SHP77 (cell line): ENCODE measurements at places on chromosomes 5 and 9.
A peak's percentile ranks its signal among the peaks of the same experiment; 100 is the strongest.

DNA sequence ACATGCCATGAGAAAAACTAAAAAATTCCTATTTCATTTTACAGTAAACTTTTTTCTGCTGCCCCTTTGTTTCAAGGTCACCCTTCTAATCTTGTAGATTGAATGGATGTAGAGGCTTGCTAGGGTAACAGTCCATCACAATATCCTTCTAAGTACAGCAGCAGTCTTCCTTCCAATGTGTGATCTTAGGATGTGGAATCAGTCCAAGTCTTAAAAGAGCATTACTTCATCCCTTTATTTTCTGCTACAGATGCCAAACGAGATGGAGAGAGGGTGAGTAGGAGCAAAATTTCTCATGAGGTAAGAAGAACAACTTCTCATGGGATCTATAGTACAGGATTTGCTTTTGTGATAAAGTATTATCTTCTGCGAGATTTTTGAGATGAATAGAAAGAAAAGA lies 704 bp upstream of the IL33 start:
- DNase-seq: no peak

DNA sequence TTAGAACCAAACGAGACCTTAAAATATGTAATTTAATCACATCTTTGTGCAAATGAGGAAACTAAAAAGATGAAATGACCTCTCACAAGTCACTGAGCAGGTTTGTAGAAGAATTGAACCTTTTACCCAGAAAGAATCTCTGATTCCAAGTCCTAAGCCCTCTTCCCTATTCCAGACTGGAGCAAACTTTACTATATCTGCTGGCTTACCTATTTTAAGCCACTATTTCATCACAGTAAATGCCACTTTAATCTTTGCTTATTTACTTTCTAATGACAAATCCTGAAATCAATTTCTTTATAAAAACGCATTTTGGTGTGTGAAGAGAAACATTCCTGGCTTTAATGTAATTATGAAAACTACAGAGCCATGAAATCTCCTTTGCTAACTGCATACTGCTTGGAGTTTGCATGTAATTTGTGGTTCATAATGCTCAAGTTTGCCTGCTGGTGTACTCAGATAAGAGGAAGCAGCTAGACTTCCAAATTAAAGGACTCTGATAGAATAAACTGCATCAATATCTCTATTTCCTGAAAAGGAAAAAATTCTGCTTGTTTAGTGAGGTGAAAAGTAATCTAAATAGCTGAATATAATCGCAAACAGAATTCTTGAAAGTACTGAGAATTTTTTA lies 121.2 kb downstream of the RAB3C start:
- DNase-seq: no peak

GRCh38 chr9:133994353-133995011 lies 2.4 kb upstream of the VAV2 start:
- peak; percentile 48 for DNase-seq

GRCh38 chr9:806285-807156 lies 35.0 kb upstream of the DMRT1 start:
- no peak for DNase-seq

DNA sequence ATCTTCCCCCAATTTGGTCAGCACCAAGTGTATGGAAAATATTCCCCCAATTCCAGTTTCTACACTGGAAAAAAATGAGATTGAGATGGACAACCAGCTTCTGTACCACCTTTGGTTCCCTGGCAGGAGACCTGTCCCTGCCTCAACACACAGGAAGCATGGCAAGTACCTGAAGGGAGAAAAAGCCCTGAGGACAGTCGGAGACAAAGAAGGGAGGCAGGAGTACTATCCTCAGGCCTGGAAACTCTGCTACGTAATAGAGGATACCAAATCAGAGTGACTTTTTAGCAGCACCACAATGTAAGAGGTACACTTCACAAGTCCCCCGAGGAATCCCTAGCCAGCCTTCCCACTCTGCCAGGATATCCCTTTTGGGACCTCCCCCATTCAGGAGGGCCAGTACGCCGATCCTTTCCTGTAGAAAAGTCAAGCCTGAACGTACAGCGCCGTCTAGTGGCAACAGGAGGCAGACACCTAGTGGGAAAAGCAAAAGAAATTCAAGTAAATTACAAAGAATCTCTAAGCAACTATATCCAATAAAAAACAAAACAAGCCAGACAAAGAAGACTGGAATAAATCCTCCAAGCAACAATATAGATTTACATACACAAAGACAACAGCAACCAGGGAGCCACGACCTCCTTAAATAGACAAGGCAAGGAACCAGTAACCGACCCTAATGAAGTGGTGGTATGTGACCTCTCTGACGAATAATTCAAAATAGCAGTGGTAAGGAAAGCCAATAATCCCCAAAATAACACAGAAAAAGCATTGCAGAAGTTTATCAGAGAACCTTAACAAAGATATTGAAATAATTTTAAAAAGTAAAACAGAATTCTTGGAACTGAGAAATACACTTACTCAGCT lies 63.3 kb upstream of the SLCO6A1 start:
- peak; percentile 23 for DNase-seq

DNA sequence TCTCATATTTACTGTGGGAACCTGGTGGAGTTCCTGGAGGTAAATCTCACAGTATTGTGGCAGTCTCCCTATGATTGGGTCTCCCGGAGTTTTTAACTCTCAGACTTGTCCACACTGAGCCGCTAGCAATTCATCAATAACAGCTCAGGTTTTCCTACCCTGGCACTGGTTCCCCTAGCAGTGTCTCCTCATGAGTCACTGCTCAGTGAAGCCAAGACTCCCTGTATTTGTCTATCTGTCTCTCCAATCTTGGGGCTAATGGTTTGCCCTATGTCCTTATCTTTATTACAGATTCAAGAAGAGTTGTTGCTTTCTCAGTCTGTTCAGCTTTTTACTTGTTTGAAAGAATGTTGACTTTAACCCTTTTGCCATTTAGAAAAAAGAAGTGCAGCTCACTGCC lies 176.7 kb upstream of the FGF10 start:
- no peak for DNase-seq

DNA sequence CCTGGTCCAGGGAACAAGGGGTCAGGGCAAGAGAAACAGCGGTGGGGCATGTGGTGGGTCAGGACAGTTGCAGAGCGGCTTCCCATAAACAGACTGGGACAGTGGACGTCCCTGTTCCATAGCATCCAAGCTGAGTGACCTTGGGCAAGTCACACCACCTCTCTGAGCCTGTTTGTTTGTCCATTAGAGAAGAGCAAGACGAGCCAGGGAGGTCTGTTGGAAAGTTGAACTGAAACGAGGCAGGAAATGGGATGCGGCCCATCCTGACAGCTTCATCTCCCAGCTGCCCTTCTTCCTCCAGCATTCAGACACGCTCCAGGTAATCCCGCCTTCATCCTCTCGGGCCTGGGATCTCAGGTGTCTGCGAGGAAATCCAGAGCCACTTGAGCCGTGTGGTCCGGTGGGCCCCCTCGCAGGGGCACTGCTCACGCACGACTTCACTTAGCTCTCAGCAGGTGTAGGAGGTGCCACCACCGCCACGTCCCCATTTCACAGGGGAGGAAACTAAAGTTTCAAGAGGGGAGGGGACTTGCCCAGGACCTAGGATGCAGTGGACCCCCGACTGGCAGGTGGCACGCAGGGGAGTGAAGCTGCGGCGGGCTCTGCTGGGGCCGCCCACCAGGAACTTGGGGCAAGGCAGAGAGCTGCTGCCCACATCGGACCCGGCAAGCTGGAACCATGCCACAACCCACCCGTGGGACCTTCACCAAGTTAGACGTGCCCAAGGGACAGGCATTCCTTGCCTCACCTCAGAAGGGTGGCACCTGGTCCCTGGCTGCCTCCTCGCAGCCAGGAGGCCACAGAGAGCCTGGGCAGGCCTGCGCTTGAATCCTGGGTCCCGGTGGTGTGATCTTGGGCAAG lies 13.0 kb downstream of the PTGES2 start:
- DNase-seq: no peak

DNA sequence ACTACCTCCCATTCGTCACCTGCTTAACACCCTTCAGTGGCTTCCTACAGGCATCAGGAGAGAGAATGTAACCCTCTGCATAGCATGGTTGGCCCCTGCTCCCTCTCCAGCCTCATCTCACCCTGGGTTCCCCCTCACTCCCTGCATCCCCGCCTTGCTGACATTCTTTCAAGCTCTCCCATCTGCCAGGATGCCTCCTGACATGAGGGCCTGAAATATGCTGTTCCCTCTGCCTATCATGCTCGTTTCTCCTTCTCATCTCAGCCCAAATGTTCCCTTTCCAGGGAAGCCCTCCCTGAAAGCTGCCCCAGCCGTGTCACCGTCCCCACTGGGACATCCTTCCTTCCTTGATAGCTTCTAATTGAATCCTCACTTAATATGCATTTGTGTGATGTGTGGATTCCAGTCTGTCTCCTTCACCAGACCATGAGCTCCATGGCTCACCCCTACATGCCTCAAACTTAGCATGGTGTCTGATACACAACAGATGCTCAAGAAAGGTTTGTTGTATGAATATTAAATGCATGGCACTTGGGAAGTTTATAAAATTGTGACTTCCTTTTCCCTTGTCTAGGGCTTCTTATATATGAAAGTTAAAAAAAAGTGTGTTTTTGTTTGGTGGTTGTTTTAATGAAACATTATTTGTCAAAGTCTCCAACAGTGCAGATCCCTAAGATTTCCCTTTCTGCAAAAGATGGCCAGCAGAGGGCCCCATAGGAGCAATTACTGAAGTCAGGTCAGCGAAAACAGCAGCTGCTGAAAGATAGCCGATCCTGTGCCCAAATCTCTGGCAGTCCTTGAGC lies 7.3 kb upstream of the C5orf58 start:
- DNase-seq: peak; percentile 51

DNA sequence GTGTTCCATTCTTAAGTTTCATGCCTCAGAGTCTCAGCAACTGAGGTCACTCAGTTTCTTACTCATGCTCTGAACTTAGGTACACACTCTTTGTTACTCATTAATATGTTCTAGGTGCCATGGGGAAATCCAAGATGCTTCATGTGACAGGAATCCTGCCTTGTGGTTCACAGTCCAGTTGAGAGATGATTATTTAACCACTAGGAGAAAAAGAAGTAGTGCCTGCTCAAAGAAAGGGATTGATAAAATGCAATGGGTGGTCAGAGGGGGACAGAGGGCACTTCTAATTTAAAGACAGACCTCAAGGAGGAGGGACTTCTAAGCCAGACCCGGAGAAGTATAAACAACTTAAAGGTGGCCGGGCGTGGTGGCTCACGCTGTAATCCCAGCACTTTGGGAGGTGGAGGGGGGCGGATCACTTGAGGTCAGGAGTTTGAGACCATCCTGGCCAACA lies 69.0 kb downstream of the UGCG start:
- no peak for DNase-seq

DNA sequence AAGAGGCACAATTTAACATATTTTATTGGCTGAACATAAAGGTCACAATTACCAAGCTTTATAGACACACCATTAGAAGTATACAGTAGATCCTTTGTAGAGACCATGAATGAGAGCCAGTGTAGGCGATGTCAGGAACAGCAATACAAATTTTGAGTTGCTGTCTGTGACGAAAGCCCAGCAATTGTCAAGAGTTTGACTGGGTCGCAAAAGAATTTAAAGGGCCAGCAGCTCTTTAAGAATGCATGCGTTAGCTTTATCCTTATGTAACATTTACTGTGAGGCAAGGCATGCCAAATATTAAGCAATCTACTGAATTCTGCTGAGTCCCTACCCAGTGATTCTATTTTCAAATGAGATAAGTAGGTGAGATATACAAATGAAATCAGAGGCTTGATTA lies 236.9 kb downstream of the ARRDC3 start:
- DNase-seq: no peak

GRCh38 chr5:13328316-13328715 lies 616.2 kb downstream of the DNAH5 start:
- no peak for DNase-seq

GRCh38 chr9:126326228-126327005 lies at the start of gene MVB12B:
TSS of gene MVB12B (plus strand) at chr9:126326829. CDS start at chr9:126326930, 101 bp downstream.
- DNase-seq: peak; percentile 30

DNA sequence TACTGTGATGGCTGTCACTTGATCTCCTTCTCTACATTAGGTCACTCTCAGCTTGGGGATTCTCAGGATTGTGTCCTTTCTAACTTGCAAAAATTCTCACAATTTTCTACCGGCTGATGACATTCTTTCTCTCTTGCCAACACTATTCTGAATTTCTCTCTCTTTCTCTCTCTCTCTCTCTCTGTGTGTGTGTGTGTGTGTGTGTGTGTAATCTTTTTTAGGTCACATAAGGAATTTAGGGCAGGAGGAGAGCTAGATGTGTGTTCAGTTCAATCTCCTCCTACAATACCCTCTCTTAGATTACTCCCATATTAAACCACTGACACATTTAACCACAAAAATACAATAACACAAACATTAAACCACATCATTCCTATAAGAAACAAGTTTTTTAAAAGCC lies 242.3 kb upstream of the NREP start:
- no peak for DNase-seq

DNA sequence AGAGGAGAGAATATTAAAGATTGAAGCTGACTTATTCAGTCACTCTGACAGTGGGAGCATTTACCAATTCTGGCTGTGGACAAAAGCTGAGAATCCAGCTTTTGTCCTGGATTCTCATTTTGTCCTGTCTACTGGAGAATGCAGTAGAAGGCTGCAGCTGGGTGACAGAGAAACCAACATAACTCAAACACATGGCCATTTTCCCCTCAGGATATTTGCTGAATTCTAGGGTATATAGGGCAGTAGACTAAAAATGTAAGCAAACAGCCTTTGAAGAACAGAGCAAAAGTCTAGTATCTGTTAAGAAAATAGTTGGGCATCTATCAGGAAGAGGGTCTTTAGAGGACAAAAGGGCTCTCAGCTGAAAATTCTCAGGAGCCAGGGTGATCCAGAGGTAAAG lies 20.6 kb downstream of the ZNF484 start:
- DNase-seq: no peak

DNA sequence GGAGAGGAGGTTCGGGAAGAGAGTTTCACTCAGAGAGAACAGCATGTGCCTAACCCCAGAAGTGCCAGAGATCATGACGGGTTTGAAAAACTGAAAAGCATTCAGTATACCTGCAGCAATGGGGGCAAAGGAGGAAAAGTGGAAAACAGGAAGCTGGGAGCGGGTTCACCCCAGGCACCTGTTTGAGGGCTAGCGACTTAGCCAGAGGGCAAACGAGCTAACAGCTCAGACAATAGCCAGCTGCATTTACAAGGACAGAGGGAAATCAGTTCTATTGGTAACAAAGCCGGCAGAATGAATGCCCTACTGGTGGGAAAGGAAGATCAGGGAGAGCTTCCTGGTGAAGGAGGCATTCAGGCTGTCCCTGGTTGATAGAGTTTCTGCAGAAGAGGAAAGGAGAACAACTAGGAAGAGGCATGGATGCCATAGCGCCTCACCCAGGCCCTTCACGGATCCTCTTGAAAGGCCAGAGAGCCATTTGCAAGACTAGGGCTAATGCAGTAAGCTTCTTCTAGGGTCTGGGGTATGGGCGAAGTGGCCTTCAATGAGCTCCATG lies 141.7 kb upstream of the ADRA1B start:
- DNase-seq: no peak

- DNase-seq: no peak
These were observed 8.8 kb downstream of the AQP7 start for GRCh38 chr9:33393581-33393980.

GRCh38 chr5:92998456-92998855 lies 582.6 kb downstream of the NR2F1-AS1 start:
- DNase-seq: no peak

- DNase-seq: no peak
These were observed 116.8 kb upstream of the CNTLN start for GRCh38 chr9:17017931-17018491.

- no peak for DNase-seq
These were observed 24.8 kb downstream of the ANXA1 start for GRCh38 chr9:73176450-73176875.

GRCh38 chr9:77677397-77677796 lies 29.3 kb upstream of the GNA14 start:
- DNase-seq: no peak

- no peak for DNase-seq
These were observed 28.1 kb upstream of the PDE8B start for GRCh38 chr5:77182367-77182766.
